ENCODE measurements at places on chromosomes 3 and 15.

DNA sequence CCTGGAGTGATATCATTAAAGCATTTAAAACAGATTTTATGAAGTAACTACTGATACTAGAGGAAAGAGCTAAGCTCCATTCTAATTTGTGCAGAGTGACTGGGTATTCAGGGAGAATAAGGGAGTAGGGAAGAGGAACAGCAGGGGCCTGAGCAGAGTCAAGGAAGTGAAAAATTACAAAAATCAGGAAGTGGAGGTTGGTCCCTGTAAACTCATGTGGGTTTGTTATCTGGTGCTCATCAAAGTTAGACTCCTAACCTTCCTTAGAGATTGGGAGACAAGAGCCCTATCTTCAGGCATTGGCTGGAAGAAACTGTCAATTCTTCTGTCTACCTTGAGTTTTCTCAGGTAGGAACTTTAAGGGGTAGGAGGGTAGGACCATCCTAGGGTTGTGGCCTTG, 82.5 kb downstream of the NEK11 start:
- DNase-seq = no peak

- DNase-seq = no peak
Observed at GRCh38 chr15:31245756-31246155, 80.9 kb upstream of the KLF13 start.

- no peak for DNase-seq
Observed at GRCh38 chr3:23221136-23221535, 18.0 kb downstream of the UBE2E2 start.

GRCh38 chr3:94423578-94423977, 360.7 kb downstream of the NSUN3 start:
- no peak for DNase-seq

GRCh38 chr3:54188176-54188791, 65.9 kb downstream of the CACNA2D3 start:
- DNase-seq = no peak

DNA sequence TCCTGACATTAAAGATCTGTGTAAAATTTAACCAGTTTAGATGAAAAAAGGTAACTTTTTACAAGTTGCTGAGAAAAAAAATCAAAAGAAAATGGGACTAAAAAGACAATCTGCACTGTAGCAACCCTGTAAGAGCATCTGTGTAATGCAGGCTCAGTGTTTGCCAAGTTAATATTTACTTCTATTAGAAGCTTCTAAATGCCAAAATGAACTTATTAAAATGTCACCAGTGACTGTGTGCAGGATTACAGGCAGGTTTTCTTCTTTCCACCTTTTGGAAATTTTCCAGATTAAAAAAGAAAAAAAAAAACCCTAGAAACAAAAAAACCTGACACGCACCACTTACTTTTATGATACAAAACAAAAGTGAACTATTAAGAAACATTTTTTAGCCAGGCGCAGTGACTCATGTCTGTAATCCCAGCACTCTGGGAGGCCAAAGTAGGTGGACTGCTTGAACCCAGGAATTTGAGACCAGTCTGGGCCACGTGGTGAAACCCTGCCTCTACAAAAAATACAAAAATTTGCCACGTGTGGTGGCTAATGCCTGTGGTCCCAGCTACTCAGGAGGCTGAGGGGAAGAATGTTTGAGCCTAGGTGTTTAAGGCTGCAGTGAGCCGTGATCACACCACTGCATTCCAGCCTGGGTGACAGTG, 87.2 kb downstream of the TJP1 start:
- DNase-seq = no peak

GRCh38 chr3:43726521-43726920, 35.8 kb downstream of the ABHD5 start:
- DNase-seq = no peak

DNA sequence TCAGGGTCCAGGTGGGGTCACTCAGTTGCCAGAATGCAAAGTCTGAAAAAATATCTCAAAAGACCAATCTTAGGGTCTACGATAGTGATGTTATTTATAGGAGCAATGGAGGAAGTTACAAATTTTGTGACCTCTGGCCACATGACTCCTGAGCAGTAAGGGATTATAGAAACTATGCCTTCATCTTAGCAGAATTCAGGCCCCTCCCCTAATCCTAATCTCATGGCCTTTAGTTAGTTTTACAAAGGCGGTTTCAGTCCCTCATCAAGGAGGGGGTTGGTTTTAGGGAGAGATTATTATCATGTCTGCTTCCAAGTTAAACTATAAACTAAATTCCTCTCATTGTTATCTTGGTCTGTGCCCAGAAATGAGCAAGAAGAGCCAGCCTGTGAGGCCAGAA, 5.9 kb upstream of the DCP1A start:
- no peak for DNase-seq

DNA sequence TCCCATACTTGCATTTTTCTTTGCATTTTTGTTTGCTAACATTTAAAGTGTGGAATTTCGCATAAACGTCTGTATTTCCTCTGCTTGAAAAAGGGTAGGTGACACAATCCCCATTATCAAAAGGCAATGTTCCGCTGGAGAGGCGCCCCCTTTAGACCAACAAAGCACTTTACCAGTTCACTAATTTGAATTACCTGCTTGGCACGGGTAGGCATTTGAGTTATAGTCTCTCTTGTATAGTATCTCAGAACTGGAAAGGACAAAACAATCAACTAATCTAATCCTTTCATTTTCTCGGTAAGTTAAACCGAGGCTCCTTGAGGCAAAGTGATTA, 775 bp upstream of the CCDC39 start:
- DNase-seq = no peak

GRCh38 chr3:188822004-188822403, 349.8 kb upstream of the TPRG1 start:
- DNase-seq = no peak

- DNase-seq = no peak
Observed at GRCh38 chr3:109213321-109213720, 76.8 kb downstream of the C3orf85 start.

- no peak for DNase-seq
Observed at GRCh38 chr3:47849699-47850563, 47.0 kb downstream of the DHX30 start.

DNA sequence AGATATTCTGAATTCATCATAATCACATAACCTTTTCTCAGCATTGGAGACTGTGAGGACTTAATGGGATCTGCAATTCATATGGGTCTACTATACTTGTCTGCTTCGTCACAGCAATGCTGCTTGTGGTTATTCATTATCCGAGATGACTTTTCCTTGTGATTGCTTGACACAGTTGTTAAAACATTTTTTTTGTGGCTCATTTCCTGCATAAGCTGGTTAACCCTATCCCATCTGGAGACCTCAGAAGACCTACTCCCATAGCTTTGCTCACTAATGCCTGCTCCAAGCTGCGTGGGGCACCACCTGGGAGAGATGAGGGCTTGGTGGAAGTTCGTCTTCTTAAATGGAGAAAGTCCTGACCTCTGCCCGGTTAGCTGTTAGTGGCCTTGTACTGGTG, 360.8 kb downstream of the CHST2 start:
- DNase-seq = peak; percentile 27

DNA sequence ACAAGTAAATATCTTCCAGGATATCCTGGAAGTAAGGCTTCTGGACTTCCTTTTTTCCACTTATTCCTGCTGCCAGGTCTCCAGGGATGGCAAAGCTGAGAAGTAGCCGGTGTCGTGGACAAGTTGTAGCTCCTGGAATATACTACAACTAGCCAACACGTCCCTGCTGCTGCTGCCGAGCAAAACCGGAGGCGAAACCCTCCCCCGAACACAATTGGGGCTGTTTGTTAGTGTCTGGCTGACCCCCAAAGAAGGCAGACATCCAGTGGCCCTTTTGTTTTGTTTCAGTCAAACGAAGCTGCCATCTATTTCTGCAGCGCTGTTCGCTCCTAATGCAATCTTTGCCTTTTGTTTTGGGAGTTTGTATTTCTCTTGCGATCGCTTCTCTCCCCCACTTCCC, 45.3 kb upstream of the EIF5A2 start:
- DNase-seq = no peak

- no peak for DNase-seq
Observed at GRCh38 chr3:117305681-117306080, 596.1 kb downstream of the TUSC7 start.

DNA sequence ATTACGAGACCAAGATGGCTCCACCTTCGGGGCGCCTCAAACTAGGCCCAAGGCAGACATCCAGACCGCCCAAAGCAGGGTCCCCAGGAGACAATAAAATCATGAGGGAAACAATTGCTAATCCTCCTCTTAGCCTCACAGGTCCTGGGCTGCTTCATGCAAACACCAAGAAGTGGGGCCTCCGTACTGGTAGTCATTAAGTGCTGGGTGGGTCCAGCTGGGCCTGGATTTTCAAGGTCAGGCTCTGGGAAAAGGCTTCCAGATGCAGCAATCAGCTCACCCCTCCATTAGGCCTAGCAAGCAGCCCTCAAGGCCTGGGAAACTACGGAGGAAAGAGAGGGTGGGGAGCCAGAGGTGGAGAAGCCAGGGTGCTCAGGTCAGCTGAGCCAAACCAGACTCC, 634 bp downstream of the FBXL22 start:
- DNase-seq = no peak

- DNase-seq = no peak
Observed at GRCh38 chr3:188401244-188401993, 247.5 kb downstream of the LPP start.

DNA sequence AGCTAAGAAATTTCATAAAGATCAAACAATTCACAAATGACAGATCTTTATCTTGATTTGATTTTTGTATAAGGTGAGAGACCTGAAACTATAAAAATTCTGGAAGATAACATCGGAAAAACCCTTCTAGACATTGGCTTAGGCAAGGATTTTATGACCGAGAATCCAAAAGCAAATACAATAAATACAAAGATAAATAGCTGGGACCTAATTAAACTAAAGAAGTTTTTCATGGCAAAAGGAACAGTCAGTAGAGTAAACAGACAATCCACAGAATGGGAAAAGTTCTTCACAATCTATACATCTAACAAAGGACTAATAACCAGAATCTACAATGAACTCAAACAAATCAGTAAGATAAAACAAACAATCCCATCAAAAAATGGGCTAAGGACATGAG, 116.9 kb upstream of the BCHE start:
- DNase-seq = no peak

DNA sequence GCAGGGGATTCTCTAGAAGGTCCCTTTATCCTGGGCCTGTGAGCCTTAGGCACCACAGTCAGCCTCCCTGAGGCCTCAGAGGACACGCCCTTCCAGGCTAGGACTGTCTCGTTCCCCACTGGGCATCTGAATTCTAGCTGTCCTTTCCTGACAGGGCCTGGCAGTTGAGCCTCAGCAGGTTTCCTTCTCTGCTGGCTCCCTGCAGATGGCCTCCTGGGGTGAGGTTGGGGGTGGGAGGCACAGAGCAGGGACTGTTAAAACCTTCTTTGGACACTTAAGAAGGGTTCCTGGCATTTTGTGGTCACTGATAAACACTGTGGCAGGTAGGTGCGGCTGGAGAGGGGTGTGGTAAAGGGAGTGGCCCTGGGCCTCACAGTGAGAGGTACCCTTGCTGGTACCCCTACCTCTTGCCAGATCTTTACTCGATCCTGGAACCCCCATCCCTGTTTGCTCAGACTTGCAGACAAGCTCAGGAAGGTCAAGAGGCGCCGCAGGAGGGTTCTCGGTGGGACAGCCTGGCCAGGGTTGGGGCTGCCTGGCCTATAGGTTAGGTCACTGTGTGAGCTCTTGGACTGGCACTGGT, 8.5 kb downstream of the CLK3 start:
- no peak for DNase-seq

GRCh38 chr3:129623447-129624118, 17.1 kb upstream of the PLXND1 start:
- no peak for DNase-seq

Data from AG09309 (cell line).